Small intestine (tissue), 16 donors: ENCODE measurements at places on chromosomes 4 and X. TPM values are rescaled to one million over a fixed set of nuclear protein-coding genes. Genes with fewer than 3 reads are reported as not detected.

Gene GRIA3
- 1.0 TPM for polyA plus RNA-seq

Gene LARP1B
- polyA plus RNA-seq, result 18.8 TPM

Gene AVPR2
- not detected for polyA plus RNA-seq

Gene OPHN1
- 0.89 TPM for polyA plus RNA-seq

Gene WDR17
- polyA plus RNA-seq, result not detected

Gene SLC4A4
- 17.4 TPM for polyA plus RNA-seq

Gene GAB3
- 1.1 TPM for polyA plus RNA-seq

Gene NALF2
- 0.27 TPM for polyA plus RNA-seq

Gene KIAA1210
- polyA plus RNA-seq, result not detected

Gene MRFAP1L1
- polyA plus RNA-seq, result 42.4 TPM

Gene BEND2
- polyA plus RNA-seq, result not detected

Gene GPM6B
- polyA plus RNA-seq, result 0.54 TPM

Gene CABS1
- not detected for polyA plus RNA-seq

Gene CCDC149
- 7.5 TPM for polyA plus RNA-seq

Gene RADX
- polyA plus RNA-seq, result 1.4 TPM

Gene RBM47
- 127 TPM for polyA plus RNA-seq

Gene N4BP2
- polyA plus RNA-seq, result 1.9 TPM

Gene MOB1B
- 1.1 TPM for polyA plus RNA-seq

Gene TACC3
- polyA plus RNA-seq, result 12.7 TPM

Gene KCNIP4
- not detected for polyA plus RNA-seq

Gene TRPC5OS
- polyA plus RNA-seq, result 0.03 TPM

DNA sequence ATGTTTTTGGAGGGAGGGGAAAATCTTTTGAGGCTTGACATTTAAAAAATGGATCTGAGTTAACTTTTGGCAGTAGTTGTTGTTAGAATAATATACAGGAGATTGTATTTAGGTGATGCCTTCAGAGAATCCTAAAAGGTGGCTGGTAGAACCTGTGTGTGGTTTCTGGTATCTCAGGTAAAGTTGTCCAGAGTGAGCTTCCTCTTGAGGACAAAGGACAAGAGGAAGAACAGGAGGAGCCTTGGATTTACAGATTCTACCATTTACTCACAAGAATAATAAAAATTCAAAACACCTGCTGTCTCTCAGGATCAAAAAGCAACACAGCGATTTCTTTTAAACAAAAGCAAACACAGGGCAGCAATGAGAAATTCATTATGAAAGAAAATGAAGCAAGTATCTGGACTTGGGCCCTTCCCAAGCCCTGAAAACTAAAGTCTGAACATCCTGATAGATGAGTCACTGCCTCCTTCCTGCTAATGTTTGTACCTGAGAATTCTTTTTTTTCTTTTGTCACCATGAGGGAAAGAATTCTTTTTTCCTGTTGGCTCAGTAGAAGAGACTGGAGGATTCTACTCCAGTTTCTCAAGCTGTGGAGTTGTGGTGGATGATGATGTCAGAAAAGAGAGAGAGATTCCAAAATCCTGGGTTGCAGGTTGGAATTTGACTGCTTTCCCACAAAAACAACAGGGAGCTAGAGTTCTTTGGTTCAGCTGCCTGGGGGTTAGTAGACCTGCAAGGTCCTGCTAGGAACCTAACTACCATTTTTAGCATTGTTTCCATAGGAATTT lies 31.5 kb upstream of the RAPGEF2 start:
- DNase-seq, result peak; percentile 77

DNA sequence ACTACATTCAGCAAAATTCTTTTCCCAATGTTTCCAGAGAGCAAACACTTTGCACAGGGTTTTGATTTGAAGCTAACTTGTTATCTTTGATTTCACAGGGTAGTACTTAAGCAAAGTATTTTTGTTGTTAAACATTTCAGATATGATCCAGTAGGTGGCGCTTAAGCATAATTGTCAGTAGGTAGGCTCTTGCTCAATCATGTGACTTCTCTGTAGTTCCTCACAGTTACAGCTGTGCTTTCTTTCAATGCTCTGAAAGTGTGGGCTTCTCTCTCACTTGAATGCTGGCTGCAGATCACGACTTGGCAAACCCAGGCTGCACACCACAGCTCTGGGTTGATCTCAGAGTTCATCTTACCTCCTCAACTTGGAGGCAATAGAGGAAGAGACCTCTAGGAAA lies 1016.5 kb downstream of the SH3BGRL start:
- peak; percentile 0 for DNase-seq

- DNase-seq, result no peak
These were observed 69.7 kb upstream of the PGRMC2 start for GRCh38 chr4:128357286-128357685.

GRCh38 chrX:132614297-132614696 lies 125.5 kb upstream of the MBNL3 start:
- DNase-seq, result no peak

DNA sequence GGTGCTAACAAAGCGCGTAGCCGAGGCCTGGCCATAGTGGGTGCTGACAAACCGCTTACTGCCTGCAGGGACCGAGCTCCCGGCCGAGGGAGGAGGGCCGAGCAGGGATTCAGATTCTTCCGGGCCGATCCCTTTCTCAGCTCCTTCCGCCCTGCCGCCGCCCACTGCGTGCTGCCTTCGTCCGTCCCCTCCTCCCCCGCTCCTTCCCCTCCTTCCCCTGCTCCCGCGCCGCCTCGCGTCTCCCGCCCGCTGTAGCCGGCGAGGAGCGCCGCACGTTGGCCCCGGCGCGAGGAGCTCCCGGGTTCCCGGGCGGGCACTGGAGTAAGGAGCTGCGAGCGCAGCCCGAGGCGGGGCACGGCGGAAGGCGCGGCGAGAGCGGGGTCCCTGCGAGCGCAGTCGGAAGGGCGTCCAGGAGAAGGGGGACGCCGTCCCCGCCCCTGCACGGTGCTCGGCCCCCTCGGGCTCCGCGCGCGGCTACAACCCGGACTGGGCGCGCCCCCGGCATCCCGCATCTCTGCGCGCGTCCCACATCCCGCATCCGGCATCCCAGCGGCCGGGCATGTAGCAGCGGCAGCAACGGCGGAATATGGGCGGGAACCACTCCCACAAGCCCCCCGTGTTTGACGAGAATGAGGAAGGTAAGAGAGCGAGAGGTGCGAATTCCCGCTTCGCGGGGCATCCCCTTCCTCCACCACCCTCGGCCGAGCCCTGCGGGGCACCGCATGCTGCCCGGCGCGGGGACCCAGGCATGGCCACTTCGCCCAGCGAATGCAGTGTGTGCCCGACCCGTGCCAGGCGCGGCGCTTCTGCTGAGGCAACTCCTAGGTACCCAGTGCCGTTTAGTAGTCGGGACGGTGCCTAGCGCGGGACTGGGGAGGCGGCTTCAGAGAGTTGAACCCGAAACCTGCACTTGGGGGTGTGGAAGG lies at the start of gene STK32B:
Gene STK32B, plus strand, starts transcription at position 203 of the 926 bp plus-strand sequence.
- peak; percentile 5 for DNase-seq

- no peak for DNase-seq
These were observed 7.6 kb downstream of the NEUROG2 start for GRCh38 chr4:112508356-112508755.

GRCh38 chrX:17802756-17803155 lies 58.3 kb downstream of the RAI2 start:
- no peak for DNase-seq

GRCh38 chr4:188396037-188396436 lies 256.8 kb downstream of the TRIML1 start:
- DNase-seq, result no peak

DNA sequence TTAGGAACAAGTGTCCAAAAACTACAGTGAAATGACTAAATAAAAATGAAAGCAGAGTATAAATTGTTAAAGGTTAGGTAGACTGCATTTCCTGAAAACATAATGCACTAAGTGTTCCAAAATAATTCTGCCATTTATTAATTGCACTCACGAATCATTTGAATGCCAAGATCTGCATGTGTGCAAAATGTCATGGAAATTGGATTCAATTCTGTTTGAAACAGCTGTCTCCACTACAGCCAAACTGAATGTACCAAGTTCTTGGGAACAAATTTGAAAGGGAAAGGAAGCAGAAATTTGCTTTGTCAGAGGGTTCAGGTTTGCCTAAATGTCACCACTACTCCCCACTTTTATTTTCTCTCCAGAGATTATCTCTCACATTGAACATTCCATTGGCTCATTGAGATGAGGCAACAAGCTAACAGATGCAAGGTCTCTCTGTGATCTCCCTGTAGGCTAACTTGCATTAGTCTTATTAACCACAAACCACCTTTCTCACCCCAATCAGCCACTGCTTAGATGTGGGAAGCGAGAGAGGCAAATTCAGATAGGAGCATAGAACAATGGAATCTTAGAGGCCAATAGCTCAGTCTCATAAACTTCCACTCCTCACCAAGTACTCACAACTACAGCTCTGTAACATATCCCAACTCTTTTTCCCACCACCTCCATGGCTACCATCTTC lies 226.6 kb downstream of the KDR start:
- DNase-seq, result no peak

DNA sequence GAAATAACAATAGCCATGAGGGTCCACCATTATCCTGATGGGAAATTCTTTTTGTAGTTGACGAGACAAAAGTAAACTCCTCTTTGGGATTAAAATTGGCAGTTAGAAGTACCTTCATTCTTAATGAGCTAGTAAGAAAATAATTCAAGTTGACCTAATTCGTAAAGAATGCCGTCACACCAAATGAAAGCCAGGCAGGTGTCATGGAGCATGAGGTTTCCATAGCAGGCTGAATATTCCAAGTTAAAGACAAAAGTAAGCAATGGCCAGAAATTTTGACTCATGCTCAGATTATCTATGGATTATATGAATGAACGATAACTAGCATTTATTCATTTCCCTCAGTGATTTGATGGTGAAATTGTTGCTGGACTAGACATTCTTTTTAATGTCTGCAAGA lies 192.2 kb upstream of the FAT1 start:
- no peak for DNase-seq

DNA sequence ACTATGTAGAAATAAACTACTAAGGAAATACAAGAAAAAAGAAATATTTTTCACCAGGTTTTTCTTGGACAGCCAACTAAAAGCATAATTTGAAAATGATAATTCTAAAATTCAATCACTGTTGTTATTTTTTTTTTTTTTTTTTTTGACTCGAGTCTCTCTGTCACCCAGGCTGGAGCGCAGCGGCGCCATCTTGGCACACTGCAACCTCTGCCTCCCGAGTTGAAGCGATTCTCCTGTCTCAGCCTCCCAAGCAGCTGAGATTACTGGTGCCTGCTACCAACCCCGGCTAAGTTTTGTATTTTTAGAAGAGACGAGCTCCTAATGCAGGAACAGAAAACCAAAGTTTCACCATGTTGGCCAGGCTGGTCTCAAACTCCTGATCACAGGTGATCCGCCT lies 122.3 kb upstream of the UGT8 start:
- DNase-seq, result no peak

GRCh38 chr4:67437974-67438713 lies 107.2 kb downstream of the CENPC start:
- no peak for DNase-seq

- DNase-seq, result no peak
These were observed 43.0 kb upstream of the PHOX2B start for GRCh38 chr4:41791557-41791956.

DNA sequence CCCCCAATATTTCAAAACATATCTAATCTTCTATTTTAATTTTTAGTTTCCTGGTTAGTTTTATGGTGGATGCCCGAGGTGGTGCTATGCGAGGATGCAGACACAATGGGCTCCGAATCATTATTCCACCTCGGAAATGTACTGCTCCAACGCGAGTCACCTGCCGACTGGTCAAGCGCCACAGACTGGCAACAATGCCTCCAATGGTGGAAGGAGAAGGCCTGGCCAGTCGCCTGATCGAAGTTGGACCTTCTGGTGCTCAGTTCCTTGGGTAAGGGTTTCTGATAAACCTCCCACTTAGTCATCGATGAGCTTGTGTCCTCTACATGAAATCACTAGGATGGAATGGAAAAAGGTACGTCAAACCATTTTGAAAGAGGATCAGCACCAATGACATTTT lies 280.7 kb downstream of the ANK2 start:
- DNase-seq, result no peak
